ENCODE measurements at places on chromosomes 11 and 22. TPM values are rescaled to one million over a fixed set of nuclear protein-coding genes. Genes with fewer than 3 reads are reported as not detected.

The CFAP68 gene
- polyA plus RNA-seq: 15.6 TPM

The KRTAP5-2 gene
- not detected for polyA plus RNA-seq

The SLC43A1 gene
- 12.0 TPM for polyA plus RNA-seq

GRCh38 chr11:119323532-119324033 is 6.7 kb upstream of the MCAM start:
- peak; percentile 79 for DNase-seq

- no peak for DNase-seq
Observed at GRCh38 chr22:26893173-26894110, 236.1 kb downstream of the MIAT start.

DNA sequence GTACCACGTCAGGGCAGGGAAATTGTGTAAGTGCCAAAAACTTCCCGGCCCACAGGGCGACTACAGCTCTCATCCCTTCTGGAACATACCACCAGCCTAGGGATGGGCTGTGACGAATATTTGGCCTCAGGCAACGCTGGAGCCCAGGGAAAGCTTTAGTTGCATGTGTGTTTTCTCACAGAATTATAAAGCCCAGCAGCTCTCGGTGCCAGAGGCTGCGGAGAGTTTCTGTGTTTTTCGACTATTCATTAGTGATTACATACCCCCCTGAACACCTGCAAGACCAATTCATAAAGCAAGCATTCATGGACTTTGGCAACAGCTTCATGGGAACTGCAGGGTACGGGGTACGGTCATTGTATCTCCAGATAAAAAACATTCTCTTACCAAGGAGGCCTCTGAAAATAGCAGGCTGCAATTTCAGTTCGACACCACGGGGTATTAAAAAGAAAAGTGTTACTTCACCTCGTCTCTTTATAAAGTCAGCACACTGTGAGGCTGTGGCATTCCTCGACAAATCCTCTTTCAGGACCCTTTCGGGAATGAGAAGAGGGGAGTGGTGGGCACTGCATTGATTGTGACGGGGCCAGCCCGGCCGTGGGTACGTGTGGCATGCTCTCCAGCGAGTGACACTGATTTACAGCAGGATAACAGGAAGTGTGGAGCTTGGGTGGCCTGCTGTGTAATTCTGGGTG is 243.6 kb upstream of the SORL1-AS1 start:
- DNase-seq: peak; percentile 82

GRCh38 chr11:2564008-2564530 is 119.3 kb downstream of the KCNQ1 start:
- DNase-seq: no peak

DNA sequence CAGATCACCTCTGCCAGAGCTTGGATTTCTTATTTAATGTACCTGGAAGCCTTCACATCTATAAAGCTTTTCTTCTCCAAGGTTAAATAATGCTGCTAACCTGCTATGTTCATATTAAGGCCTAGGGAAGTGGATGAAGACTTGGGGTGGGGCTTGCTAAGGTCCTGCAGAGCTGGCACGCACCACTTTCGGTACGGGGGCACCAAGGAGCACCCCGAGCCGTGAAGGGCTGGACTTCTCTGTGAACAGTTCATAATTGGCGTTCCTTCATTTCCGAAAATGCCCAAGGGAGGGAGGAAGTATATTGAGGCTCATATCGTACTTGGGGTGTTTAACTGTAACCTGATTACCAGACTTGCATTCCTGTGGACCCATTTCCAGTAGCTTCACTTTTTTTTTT is 59.6 kb downstream of the ST14 start:
- no peak for DNase-seq

DNA sequence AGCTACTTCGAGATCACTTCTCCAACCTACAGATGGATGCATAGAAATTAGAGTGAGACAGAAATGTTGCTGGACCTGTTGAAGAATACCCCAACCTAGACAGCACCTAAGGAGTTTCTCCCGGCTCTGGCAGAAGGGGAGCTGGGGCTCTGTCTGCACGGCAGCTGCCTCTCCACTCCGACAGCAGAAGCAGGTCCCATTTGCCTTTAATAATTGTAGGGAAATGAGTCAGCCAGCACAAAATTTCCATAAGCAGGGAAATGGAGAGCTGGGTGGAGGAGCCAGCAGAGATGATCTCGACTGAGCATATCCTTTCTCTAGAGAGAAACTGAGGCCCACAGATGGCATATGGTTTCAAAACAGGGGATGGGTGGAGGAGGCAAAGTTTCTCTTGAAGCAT is 80.1 kb downstream of the EFCAB6 start:
- DNase-seq: no peak

Measured in muscle of leg (tissue), 16 donors.